ENCODE measurements at places on chromosomes 3 and 15.

DNA sequence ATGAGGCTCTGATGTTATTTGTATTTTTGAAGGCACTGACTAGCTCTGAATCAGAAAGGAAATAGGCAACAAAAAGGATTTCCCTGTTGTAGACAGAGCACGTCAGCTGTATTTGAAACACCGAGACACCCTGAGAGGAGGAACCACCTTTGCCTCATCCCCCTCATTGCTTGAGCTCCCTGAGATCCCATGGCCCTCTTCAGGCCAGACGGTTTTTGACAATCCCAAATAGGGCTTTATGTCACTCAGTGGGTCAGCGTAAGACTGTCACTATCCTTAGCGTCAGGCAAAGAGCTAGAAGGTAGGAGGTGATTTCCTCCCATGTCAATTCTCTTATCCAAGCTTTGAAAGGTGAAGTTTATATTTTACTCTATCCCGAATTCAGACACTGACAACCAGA, 254.3 kb downstream of the ZNF621 start:
- no peak for DNase-seq

DNA sequence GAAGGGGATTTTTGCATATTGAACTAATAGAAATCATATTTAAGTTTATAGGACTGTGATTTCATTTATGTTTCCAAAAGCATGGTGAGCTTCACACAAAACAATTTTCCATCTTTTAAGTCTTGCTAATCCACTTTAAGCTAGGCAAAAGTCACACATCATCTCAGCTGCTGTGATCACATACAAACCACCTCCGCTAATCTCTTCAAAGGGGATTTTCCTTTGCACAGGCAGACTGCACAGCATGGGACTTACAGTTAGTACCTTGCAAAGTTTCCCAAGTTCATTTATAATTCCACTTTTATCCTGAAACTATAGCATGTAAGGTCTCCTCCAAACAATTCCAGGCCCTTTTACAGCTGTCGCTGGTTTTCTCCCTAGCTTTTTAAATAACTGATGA, 225.1 kb upstream of the CNTN3 start:
- peak; percentile 37 for DNase-seq

DNA sequence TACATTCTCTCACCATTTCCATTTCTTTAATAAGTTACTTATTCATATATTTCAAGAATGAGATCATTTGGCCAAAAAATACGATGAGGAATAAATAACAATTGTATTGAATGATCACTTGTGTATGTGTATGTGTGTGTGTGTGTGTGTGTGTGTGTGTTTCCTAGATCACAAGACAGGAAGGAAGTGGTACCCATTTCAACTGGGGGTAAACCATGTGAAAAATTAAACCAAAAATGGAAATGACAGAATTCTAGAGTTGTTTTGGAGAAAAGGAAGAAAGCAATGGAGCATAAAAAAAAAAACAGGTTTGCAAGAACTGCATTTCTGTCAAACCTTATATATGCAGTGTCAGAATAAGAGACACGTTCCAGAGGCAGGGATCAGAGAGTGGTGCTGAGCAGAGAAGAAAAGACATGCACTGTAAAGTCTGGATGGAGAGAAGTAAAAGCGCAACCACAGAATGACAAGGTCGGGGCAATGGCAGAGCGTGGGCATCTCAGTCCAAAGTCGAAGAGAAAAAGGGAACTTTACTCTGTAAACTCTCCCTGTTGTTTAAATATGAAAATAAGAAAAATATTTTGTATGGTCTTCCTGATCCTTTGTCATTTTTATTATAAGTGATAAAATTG, 75.5 kb downstream of the PEX5L start:
- DNase-seq: no peak

- DNase-seq: no peak
Measured at GRCh38 chr3:122312826-122313225, 12.2 kb upstream of the CSTA start.

DNA sequence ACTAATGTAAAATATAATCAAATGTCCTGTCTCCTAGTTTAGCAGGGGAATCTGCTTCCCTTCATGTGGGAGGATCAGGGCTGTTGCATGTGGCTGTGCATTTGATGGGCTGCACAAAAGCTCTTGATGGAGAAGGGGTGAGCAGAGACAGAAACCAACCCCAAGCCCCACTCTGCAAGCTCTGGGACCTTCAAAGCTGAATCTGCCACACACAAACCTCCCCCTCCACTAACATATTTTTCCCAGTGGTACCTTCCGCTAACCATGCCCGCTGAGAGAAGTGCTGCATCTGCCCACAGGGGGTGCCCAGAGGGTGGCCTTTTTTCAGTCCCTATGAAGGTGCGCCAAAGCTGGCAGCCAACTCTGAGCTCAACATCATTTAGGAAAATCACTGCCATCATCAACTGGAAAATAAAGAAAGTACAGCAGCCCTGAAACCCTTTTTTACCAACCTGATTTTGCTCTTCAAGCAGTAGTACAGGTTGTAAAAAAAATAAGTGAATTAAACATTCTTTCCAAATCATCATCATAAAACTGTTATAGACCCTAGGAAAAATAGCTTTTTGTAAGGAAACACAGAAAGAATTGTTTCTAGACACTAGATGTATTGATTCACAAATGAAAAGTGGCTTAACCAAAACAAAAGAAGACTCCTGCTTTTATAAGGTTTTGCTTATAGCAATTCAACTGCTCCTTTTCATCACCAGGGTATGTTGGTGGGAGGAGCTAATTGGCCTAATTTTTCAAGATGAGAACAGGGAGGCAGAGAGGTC, 97.0 kb downstream of the HHLA2 start:
- no peak for DNase-seq

GRCh38 chr3:45915518-45916231, 27.6 kb upstream of the CXCR6 start:
- DNase-seq: no peak

DNA sequence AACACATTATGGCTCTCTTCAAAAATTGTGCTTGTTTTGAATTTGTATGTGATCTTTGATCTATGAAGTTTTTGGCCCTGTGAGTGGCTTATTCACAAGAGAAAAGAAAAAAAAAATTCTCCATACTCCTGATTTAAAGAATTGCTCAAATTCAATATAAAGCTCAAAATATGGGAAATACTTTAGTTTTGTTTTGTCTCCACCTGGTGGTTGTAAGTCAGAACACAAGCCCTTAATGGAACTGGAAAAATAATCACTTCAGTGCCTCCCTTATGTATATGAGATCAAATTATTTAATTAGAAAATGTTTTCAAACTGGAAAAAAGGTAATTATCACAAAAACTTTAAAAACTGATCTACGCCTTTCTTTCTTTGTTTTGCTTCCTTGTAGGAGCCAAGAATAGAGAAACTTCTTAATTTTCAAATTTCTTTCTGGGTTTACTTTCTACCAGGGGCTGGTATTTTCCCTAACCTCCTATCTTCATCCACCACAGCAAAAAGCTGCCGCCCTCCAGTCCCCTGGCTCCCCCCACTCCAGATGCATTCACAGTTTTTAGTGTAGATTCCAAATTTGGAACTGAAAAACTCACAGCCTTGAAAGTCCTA, 50.6 kb downstream of the SERP1 start:
- DNase-seq: peak; percentile 62

GRCh38 chr15:78956937-78957336, 12.1 kb upstream of the CTSH start:
- DNase-seq: no peak

- peak; percentile 85 for DNase-seq
Measured at GRCh38 chr3:138078901-138079344, 36.5 kb downstream of the DZIP1L start.

GRCh38 chr3:177826253-177826652, 629.0 kb upstream of the TBL1XR1 start:
- DNase-seq: no peak

- DNase-seq: no peak
Measured at GRCh38 chr15:78368651-78369050, 28.5 kb downstream of the CRABP1 start.

GRCh38 chr3:78497767-78498166, 1270.0 kb downstream of the ROBO1 start:
- no peak for DNase-seq

DNA sequence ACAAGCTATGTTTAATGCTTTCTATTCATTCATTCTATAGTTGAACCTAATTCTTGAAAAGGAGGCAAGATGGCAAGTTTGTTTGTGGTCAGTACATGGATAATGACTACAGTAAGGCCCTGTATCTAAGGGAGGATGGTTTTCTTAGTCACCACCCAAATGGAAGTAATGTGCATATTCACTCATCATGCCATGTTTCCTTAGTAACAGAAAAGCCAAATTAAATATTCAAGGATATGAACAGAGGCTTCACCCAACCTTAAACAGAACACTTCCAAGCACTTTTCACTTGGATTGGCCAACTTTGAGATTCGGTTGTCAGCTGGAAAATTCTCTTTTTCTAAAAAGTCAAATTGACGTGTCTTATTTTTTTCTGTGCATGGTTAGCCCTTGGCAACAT, 805.3 kb upstream of the LMCD1 start:
- no peak for DNase-seq

- no peak for DNase-seq
Measured at GRCh38 chr3:195870442-195870841, 37.9 kb downstream of the TNK2 start.

- no peak for DNase-seq
Measured at GRCh38 chr3:181457190-181457589, 254.5 kb upstream of the SOX2 start.

DNA sequence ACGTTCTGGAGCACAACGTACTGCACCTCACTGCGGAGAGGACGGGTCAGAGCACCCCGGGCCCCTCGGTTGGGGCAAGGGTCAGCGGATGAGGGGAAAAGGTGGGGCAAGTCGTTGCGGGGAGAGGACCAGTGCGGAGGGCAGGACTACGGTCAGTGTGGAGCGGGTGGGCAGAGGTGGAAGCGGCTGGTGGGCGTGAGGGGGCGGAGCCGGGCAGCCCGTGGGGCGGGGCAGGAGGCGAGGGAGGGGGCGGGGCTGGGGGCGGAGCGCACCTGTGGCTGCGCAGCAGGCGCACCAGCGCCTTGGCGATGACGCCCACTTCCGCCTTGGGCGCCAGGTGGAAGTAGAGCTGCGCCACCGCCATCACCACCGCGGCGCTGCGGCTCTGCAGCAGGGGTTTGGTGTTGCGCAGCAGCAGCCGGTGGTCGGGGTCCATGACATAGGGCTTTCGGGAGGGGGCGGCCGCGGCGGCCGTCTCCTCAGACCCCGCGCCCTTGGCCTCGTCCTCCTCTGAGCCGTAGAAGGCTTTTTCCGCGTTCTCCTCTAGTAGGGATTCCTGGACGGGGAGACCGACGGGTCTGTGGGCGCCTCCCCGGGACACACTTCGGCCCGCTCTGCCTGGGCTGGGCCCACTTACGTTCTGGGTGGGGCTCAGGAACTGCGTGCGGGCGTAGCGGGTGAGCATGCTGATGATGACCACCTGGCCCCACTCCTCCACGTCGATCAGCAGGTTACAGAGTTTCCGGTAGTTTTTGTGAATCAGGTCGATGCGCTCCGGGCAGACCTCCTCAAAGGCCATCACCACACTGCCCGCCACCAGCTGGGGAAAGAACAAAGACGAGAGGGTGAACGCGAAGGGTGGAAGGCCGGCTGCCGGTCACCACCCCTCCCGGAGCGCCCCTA, 29.2 kb downstream of the AP3B2 start:
- no peak for DNase-seq

GRCh38 chr3:97694876-97695275, 69.7 kb upstream of the ARL6 start:
- no peak for DNase-seq

DNA sequence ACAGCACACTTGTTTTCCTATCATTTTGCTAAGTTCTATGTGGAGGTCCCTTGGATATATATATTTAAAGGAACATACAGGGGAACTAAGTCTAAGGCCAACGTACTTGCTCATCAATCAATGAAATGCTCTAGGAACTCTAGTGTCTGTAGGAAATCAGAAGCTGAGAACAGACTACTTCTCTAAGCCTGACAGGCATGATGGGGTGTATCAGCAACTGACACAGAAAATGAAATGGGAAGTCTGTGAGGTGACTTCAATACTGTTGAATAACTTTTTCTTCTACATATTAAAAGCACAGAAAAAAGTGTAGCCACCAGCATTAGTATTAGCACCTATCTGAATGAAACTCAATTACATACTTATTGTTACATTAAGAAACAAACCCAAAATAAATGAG, 56.9 kb upstream of the CSPG5 start:
- DNase-seq: no peak

All from muscle of back (tissue), 13 donors.